ENCODE measurements at places on chromosomes 1 and 21.

GRCh38 chr1:75431843-75432242 lies 179.1 kb downstream of the SLC44A5 start:
- DNase-seq: no peak

- no peak for DNase-seq
Observed at GRCh38 chr1:230194525-230194924, 127.5 kb downstream of the GALNT2 start.

DNA sequence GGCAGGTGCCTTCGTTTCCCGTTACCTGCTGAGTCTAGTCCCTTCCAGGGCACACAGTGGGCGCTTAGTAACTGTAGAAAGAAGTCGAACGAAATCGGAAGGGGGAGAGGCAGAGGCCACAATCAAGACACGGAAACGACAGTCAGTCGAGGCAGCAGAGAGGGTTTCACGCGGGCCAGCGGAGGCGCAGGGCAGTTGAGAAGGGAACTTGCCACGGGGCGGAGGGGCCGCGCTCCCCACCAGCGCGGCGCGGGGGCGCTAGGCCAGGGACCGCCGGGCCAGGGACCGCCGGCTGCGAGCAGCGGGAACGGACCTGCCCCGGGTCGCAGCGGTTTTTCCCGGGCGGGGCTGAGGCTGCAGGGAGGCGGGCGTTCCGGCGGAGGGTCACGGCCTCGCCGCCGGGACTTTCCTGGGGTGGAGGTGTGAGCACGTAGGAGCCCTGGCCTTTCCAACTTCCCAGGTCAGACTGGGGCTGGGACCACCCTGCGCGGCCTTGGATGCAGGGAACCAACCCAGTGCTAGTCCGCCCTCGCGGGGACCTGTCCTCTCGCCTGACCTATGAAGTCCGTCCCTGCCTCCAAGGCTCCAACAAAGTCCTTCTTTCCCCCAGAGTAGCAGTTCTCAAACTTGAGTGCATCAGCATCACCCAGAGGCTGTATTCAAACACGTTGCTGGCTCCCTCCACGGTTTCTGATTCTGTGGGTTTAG lies 150.1 kb upstream of the FGGY start:
- DNase-seq: no peak

GRCh38 chr1:96178053-96178452 lies 543.5 kb upstream of the PTBP2 start:
- no peak for DNase-seq

GRCh38 chr1:234958706-234959657 lies 169.7 kb downstream of the TOMM20 start:
- DNase-seq: no peak
